ENCODE measurements at places on chromosomes 7 and 10.

DNA sequence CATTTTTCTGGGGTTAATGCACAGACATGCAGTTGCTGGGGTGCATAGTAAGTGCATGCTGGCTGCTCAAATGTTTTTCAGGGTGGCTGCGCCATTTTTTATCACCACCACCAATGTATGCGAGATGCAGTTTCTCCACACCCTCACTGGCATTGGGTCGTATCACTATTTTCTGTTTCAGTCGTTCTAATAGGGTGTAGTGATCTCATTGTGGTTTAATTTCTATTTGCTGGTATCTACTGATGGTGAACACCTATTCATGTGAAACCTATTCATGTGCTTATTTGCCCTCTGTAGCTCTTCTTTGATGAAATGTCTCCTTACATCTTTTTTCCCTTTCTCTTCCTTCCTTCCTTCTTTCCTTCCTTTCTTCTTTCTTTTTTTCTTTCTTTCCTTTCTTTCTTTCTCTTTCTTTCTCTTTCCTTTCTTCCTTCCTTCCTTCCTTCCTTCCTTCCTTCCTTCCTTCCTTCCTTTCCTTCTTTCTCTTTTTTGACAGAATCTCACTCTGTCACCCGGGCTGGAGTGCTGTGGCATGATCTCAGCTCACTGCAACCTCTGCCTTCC is 84.3 kb downstream of the ELFN1 start:
- no peak for DNase-seq

GRCh38 chr10:99583687-99584086 is 36.6 kb downstream of the SLC25A28 start:
- DNase-seq = no peak

DNA sequence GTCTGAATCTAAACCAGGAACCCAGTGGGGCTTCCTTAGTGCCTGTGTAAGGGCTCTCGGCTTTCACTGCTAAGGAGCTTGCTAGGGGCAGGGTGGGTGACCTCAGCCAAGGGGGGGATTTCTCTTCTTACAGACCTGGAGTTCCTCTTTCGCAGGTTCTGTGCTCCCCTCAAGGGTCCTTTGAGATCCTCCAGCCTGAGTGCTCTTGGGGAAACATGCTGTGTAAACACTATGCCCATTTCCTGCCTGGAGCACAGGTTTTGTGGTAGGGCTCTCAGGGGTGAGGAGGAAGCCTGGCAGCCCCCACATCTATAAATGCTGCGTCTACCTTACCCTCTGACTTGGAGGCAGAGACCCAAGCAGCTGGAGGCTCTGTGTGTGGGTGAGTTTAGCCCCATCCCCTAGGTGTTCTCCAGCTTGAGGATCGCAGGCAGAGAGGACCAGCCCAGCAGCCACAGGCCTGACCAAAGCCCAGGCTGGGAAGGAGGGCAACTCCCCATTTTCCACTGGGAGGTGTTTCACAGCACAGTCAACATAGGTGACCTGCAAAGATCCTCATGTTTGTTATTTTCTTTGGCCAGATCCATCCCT is at the start of gene SFTPA1:
Gene SFTPA1 (plus strand): TSS at position 339 of the 591 bp plus-strand sequence. CDS start 887 bp downstream, outside the sequence.
- no peak for DNase-seq

DNA sequence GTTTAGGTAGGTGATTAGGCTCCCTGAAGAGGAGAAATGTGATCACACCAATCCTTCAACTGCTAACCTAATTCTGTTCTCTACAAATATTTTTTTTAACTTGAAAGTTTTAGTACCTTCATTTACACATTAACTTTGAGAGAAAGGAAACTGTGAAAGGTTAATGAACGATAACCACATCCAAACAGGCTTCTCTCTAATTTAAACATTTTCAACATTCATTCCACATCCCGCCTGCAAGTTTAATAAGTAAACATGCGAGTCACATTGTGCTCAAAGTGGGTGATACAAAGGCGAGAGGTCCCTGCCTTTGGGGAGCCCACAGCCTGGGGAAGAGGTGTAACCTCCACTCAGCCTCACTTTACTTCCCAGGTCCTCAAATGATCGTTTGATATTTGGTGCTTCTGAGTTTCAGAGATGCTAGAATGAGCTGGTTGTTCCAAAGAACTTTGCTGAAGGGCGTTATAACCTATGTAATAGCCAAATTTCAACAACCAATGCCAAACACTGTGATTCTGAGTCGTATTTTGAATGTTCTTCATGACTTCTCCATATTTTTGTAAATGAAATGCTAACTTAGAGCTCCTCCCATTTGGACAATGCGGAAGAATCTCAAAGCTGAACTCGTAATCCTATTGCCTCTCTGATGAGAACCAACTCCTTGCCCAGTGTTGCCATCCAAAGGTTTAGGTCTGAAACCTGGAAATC is 47.5 kb downstream of the DENND2A start:
- DNase-seq = no peak

DNA sequence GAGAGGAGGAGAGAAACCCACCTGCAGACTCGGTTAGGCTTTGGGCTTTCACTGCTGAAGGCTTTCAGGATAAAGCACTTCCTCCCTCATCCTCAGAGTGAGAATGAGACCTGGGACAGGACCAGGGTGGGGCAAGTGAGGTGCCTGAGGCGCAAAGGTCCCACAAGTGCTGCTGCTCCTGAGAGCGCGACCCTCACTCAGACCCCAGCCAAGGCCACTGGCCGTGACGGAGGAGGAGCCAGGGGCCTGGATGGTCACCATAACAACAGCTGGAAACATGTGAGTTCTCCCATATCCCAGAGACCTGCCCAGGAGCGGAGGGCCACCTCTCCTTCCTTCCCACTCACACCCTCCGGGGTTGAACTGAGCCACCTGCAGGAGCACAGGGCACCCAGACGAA is 46.9 kb upstream of the MKRN1 start:
- no peak for DNase-seq

DNA sequence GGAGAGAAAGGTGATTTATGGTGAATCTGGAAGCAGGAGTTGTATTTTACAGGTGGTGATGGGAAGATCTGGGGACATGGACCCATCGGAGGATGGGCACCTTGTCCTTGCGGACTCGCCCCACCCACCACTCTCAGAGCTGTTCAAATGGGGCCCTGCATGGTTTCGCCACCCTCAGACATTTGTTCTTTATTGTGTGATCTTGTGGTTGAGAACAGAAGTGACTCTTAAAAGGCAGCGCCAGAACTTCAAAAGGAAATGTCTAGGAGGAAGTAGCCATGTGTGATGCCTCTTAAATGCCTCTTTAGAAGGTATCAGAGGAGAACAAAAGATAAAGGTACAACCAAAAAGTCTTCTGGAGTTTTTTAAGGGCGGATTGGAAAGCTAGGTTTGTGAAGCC is 205.7 kb downstream of the KIAA1217 start:
- DNase-seq = no peak

All from retinal pigment epithelial cell (primary cell).